Osteocyte (in vitro differentiated cells): ENCODE measurements at places on chromosomes 2 and 18.

DNA sequence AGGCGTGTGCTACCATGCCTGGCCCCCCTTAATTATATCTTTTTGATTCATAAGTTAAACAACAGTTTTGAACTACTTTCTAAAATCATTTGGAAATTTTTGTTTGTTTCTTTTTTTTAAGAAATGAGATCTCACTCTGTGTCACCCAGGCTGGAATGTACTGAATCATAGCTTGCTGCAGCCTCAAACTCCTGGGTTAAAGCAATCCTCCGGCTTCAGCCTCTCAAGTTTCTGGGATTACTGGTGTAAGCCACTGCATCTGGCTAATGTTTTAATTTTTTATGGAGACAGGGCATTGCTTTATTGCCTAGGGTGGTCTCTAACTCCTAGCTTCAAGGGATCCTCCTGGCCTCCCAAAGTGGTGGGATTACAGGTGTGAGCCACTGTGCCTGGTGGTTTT is 71.5 kb downstream of the BABAM2 start:
- no peak overlapping the region for H3K4me3 ChIP-seq
- peaks cover 8% of the 10 kb centered on the region for H3K36me3 ChIP-seq
- DNase-seq = no peak

GRCh38 chr2:99898336-99899048 is 243.9 kb downstream of the AFF3 start:
- peak overlapping the region; percentile 15 for H3K27ac ChIP-seq
- peaks cover 48% of the 10 kb centered on the region for H3K36me3 ChIP-seq
- H3K4me1 ChIP-seq = peaks cover 31% of the 10 kb centered on the region
- DNase-seq = no peak
- H3K27me3 ChIP-seq = no peaks in the 10 kb centered on the region

DNA sequence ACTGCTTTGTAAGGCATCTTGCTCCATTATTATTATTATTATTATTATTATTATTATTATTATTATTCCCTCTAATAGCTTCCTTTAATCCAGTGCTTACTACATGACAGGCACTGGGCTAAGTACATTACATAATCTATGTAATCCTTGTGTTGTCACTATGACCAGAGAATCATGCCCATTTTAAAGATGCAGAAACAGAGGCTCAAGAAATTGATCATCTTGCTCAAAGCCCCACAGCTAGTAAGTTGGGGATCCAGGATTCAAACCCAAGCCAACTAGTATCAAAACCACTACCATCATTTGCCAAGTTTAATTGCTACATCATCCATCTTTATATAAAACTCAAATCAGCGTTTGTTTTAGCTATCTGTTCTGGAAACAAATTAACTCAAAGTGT is 594 bp upstream of the NGEF start:
- peaks cover 4% of the 10 kb centered on the region for H3K36me3 ChIP-seq
- no peaks in the 10 kb centered on the region for H3K4me1 ChIP-seq
- H3K27me3 ChIP-seq = peaks cover 18% of the 10 kb centered on the region

DNA sequence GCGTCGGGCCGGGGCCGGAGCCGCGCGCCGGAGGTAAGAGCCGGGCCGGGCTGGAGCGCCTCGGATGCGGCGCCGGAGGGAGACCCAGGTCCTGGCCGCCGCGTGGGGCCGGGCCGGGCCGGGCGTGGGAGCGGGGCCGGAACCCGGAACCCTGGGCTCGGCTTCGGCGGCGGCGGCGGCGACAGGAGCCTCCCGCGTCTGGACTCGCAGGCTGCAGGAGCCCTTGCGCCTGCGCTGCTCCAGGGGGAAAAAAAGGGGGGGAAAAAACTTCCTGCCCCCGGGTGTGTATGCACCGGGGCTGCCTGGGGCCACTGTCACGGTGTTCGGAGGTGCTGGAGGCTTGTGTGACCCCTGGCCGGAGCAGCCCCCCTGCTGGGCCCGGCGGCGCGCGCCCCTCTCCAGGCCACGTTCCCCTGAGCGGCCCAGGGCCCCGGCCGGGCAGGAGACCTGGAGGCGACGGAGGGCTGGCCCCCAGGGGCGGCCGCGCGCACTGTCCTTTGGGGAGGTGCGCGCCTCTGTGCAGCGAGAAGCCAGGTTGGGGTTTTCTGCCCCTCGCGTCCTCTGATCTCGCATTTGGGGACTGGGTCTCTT is 864 bp downstream of the KLHL29 start:
- peak overlapping the region; percentile 85 for H3K4me3 ChIP-seq
- peaks cover 4% of the 10 kb centered on the region for H3K36me3 ChIP-seq
- H3K27ac ChIP-seq = no peak overlapping the region

DNA sequence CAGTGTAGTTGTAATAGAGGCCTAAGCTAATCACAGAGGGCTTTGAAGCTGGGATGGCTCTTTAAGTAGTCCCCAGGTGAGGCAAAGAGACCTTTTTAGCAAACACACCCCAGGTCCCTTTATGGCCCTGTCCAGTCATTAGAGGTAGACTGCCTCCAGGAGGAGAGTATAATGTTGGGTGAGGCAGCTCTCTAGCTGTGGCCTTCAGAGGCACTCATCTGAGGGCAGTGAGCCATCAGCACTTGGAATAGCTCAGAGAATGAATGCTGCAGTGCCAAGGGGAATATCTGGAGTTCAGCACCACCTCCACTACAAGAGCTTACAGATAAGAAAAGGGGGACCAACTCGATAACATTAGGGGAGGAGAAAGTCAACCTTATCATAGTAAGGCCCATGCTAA is 52.8 kb downstream of the UNC80 start:
- peaks cover 8% of the 10 kb centered on the region for H3K27me3 ChIP-seq
- DNase-seq = no peak
- no peaks in the 10 kb centered on the region for H3K36me3 ChIP-seq
- no peak overlapping the region for H3K27ac ChIP-seq
